ENCODE measurements at places on chromosomes 11 and 22.

- H3K27ac ChIP-seq, result no peak overlapping the region
- H3K36me3 ChIP-seq, result no peaks in the 10 kb centered on the region
- peaks cover 6% of the 10 kb centered on the region for H3K4me1 ChIP-seq
- peak; percentile 70 for DNase-seq
- H3K4me3 ChIP-seq, result no peak overlapping the region
These were observed 134.5 kb upstream of the NAV2 start for GRCh38 chr11:19577976-19578619.

DNA sequence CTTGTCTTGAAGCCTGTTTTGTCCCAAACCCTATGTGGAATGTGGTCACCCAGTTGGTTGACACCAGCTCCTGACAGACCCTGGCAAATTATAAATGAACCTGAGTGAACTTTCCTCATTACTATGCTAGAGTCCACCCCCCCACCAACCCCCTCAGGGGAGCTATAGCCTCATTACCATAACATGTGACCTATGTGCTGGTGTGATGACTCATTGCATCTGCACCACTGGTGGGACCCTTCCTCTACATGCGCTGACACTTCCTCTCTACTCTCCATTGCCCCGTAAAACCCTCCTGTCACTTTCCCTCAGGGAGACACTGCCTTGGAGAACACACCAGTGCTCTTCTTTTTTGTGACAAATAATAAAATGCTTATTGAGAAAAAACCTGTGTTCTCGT, 105.0 kb upstream of the SESN3 start:
- no peak overlapping the region for H3K27ac ChIP-seq
- peaks cover 27% of the 10 kb centered on the region for H3K4me1 ChIP-seq
- H3K27me3 ChIP-seq, result no peaks in the 10 kb centered on the region

DNA sequence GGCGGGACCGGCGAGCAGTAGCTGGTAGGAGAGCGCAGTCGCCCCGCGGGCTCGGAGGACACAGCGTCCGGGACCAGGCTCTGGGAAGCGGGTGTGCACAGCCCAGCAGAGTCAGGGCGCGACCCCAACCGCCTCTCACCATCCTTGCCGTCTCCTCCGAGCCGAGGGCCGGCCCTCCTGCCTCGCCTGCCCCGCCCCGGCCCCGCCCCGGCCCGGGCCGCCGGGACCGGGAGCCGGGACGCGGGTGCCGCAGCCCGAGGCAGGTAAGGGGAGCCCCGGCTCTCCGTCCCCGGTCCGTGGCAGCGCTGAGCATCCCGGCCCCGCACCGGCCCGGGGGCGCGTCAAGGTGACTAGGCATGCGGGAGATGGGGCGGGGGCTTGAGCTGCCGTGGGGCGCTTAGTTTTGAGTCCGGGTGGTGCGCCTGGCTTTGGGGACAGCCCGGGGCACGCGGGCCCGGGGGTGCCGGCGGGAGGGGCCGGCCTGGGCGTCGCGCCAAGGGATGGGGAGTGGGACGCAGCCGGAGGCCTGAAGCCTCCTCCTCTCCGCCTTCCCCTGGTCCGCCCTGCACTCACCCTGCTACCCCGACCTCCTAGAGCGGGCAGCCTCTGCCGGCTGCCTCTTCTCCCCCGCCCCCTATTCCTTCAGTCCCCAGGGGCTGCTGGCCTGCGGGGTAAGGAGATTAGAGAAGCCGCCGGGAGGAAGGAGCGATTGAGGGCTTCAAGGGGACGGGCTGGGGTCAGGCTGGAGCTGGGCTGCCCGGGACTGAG, at the start of gene ABCG4:
TSS of gene ABCG4 (plus strand) at position 35 of the 768 bp plus-strand sequence. CDS start 914 bp downstream, outside the sequence.
- no peak within 1 kb of the TSS for H3K27ac ChIP-seq
- no peak for DNase-seq
- no peaks in the 10 kb centered on the region for H3K27me3 ChIP-seq
- peak within 1 kb of the TSS; percentile 62 for H3K4me3 ChIP-seq
- H3K36me3 ChIP-seq, result no peaks in the 10 kb centered on the region

DNA sequence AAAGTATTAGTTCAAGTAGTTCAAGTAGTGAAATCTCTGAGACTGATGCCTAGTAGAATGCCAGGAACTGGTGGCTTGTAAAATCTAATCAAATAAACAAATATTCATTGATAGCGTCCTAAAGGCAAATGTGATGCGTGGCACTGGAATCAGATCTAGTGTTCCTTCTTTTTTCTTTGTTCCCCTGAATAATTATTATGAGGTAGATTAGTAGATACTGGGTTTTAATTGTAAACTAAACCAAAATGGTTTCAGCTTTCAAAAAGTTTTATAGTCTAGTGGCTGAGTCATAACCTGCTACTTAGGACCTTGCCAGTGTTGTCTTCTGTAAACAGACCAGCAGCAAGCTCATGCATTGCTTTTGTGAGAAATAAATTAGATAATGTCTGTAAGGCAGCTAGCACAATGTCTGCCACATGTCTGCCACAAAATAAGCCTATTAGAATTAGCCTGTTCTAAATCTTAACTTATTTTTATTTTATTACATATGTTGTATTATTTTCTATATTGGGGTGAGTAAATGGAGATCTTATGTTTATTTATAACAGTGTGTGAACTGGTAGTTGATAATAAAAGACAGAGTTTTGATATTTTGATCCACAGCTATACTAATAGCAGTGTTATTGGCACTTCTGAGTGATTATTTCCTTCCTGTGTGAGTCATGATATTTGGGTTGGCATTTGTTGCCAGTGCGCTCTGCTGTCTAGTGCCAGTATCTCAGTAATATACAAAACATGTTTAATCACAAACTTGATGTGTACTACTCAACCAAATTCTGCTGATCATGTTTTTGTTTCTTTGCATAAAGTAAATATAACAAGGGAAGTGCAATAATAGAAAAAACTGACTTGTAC, 135.7 kb downstream of the TMEM135 start:
- peaks cover 4% of the 10 kb centered on the region for H3K36me3 ChIP-seq
- no peaks in the 10 kb centered on the region for H3K4me1 ChIP-seq
- no peak overlapping the region for H3K4me3 ChIP-seq
- H3K27me3 ChIP-seq, result no peaks in the 10 kb centered on the region
- DNase-seq, result peak; percentile 29

GRCh38 chr11:19829109-19829837, 116.6 kb downstream of the NAV2 start:
- no peak overlapping the region for H3K27ac ChIP-seq
- H3K27me3 ChIP-seq, result peaks cover 2% of the 10 kb centered on the region
- no peak overlapping the region for H3K4me3 ChIP-seq
- H3K4me1 ChIP-seq, result no peaks in the 10 kb centered on the region
- no peaks in the 10 kb centered on the region for H3K36me3 ChIP-seq
- DNase-seq, result no peak

DNA sequence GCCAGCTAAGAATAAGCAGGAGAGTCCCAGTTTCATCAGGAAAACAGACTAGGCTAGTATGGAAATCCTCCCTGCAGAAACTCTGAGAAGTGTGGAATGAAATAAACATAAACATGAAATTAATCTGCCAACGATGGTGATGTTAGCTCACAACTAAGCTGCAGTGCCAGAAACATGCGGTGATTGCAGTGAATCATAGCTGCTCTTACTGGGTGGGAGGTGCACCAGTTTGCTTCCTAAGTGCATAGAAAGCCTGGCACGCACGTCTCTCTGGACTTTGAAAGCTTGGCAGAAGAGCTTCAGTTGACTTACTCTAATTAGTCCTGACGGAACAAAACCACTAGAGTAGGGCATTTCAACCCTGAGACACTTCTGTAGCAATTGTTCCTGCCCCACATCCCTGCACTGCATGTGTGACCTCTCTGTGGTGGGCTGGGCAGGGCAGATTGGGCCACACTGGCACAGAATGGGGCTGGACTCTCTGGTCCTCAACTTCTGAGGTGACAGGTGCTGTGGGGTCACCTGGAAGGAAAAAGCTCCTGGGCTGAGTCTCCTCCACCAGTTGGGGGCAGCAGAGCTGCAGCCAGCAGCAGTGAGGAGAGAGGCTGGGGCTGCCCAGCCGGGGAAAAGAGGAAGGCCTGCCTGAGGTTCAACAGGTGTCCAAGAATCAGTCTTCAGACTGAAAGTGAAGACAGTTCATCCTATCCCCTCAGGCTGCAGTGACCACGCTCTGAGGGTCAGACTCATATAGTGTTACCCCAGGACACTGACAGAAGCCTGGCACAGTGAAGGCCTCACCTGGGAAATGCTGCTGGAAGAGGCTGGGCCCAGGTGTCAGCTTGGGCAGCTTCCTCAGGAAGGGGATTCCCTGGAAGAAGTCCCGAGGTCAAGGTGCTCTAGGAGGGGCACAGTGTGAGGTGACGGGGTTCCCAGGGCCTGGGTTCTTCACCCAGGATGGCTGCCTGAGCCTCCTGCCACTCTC, 40.5 kb downstream of the GGTLC2 start:
- H3K27me3 ChIP-seq, result no peaks in the 10 kb centered on the region
- H3K4me1 ChIP-seq, result no peaks in the 10 kb centered on the region
- no peak overlapping the region for H3K27ac ChIP-seq
- no peaks in the 10 kb centered on the region for H3K36me3 ChIP-seq
- peak; percentile 32 for DNase-seq
- H3K4me3 ChIP-seq, result no peak overlapping the region

DNA sequence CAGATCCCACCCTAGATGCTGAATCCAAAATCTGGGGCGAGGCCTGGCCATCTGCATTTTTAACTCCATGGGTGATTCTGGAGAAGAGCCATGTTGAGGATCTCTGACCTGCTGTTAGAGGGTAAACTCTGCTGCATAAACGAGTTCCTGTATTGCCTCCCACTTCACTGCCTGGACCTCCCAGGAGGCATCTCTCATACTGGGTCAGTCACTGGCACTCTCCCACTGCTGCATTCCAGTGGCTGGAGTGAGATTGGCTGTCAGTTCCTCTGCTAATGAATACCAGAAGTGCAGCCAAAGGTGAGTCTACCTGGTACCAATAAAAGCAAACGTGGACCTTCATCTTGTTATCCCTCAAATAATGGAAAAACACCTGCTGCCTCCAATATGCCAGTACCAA, 10.3 kb downstream of the POLDIP3 start:
- no peaks in the 10 kb centered on the region for H3K4me1 ChIP-seq
- H3K27me3 ChIP-seq, result no peaks in the 10 kb centered on the region
- H3K27ac ChIP-seq, result no peak overlapping the region
- no peak overlapping the region for H3K4me3 ChIP-seq
- DNase-seq, result no peak
